ENCODE measurements at places on chromosomes 1 and 21.

DNA sequence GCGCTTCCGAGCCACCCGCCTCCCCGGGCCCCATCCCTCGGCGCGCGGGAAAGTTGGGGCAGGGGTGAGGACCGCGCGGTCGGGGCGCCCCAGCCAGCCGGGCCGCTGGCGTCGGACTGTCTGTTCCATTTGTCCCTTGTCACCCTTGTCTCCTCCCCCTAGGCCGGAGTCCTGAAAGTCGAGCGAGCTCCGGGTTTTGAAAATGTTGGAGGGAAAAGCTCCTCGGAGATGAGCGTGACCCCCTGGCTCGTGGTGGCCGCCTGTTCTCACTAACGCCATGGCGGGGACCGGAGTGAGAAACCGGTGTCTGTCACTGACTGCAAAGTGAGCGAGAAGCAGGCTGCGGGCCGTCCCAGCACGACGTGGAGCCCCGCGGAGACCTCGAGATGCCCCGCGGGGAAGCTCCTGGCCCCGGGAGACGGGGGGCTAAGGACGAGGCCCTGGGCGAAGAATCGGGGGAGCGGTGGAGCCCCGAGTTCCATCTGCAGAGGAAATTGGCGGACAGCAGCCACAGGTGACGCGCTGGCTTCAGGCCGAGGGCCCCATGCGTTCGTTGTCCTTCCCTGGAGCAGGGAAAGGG lies 491 bp downstream of the PER3 start:
- no peak for DNase-seq

DNA sequence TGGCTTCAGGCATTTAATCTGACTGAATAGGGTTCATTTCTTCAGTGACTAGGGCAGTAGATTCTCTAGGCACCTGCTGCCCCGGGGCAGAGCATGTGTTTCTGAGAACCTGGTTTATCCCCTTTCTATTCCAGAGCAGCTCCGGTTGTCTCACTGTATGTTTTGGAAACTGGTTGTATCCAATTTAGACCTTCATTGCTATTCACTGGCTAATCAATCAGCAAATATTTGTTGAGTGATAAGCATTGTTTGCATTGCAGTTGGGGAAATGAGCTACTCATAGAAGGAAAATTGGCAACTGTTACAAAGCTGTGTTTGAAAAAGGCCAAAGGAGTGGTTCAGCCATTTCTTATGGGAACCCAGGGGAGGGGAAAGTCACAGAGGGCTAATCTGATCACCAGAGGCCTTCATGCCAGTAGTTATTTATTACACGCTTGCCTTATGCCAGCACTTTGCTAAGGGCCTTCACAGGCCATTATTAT lies 2.9 kb downstream of the QSOX1 start:
- DNase-seq: no peak

GRCh38 chr1:56626546-56626945 lies 18.6 kb upstream of the PRKAA2 start:
- DNase-seq: no peak

DNA sequence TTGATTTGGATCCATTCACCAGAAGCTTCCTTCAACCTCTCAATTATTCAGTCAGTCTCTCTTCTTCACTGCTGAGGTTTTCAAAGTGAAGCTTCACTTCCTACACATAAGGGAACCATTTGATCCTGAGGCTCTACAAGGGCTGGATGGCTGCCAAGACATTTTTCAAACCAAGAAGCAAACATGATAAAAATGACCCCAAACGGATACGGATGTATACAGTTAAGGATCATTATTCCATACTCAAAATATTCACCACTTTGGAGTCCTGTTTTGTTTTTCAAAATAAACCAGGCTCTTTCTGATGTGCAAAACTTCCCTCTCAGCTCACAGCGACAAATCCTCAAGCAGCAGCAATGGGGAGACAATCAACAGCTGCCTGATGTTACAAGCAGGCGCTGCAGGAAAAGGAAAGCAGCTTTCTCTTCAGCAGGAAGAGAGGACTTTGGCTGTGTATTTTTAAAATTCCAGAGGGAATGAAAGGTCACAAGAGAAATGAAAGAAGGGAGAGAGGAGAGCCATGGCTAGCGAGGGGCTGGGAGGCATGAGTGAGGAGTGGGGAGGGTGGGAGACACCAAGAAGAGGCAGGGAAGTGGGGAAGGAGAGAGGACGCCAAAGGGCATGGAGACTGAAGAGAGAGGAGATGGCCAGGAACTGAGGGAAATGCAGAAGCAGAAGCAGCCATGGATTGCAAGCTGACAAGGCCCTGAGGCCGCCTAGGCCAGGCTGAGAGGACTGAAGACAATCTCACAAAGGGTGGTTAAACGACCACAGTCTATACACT lies 145.4 kb downstream of the SLC45A1 start:
- DNase-seq: peak; percentile 16

GRCh38 chr1:215132156-215132555 lies 49.6 kb downstream of the KCNK2 start:
- no peak for DNase-seq

DNA sequence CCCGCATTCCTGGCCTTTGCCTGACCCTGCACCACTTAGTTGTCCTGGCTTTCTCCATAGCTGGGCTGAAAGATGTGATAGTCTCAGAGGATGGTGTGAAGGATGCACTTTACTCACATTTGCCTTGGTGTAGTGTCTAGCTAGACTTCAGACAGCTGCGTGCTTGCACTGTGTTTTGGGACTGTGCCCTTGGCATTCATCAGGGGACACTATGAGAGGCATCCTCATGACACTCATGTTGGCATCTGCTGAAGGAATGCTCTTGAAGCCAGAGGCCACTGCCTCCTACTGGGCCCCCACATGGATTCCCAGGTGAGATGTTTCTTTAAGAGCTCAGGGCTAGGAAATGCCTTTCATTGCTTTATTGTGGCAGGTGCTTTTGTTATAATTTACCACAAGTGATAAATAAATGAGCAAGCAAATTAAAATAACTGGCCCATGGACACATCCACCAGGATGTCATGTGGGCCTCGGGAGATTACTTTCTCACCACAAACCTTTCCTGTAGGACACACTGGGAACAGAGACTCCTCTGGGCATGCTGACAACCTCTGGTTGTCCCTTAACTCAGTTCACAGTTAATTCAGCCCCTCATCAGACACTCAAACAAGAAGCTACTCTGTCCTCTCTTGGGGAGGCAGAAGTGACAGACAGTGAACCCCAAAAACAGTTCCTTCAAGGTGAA lies 99.4 kb upstream of the SPATA6 start:
- DNase-seq: no peak

DNA sequence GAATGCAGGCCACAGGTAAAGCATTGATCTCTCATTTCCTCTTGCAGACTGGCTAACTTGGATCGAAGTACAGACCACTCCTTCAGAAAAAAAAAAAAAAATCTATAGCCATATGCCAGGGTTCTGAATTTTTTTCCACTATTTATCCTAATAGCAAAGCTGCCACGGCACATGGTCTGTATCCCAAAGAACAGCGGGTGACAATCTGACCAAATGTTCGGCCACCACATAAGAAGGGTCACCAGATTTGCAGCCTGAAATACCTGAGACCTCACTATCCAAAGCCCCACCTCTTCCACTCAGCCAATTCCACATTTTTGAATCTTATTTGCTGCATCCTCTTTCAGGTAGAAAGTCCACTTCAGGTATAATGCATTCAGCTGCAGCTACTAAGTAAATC lies 55.6 kb upstream of the RGS7 start:
- no peak for DNase-seq

DNA sequence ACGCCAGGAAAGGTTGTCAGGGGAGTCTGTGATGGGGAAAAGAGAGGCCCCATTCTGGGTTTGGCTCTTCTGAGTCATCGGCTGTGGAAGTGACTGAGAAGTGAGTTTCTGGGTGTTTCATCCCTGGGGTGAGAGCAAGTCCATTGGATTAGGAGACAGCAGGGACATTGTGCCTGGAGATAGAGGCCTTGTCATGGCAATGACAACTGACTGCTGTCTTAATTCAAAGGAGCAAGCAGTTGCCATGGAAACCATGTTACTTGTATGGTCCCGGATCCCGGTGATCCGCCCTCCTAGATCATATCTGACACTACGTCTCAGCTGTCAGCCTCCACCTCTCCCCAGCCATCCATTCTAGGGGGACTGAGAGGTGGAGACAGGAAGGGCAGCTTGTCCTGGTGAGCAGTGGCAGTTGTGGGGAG lies 34.4 kb downstream of the KIAA0040 start:
- DNase-seq: no peak

DNA sequence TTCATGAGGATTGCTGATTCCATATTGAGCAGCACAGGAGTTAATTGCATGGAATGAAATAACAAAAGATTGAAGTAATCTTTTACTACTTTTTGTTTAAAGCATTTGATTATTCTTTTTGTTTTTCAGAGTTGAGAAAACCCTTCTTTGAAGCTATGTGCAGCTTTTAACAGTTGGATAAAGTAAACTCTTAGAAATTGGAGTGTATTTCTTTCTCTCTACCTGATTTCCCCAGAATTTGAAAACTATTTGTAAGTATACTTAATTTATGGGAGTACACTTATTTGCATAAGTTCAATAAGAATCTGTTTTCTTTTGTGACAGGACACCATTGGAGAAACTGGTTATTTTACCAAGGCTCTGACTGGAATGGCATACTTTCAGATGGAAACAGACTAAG lies 133.6 kb downstream of the TRIM33 start:
- no peak for DNase-seq

- peak; percentile 5 for DNase-seq
These were observed 871 bp upstream of the PSMA5 start for GRCh38 chr1:109427171-109427467.

GRCh38 chr1:167644551-167644950 lies 14.5 kb downstream of the RCSD1 start:
- DNase-seq: no peak

- no peak for DNase-seq
These were observed 145.0 kb upstream of the DNAH14 start for GRCh38 chr1:224784265-224785039.

GRCh38 chr1:65613884-65614283 lies 178.8 kb upstream of the PDE4B start:
- DNase-seq: no peak

GRCh38 chr21:33898586-33898985 lies 17.0 kb downstream of the ATP5PO start:
- DNase-seq: no peak

GRCh38 chr21:33026878-33027400 lies 1.2 kb downstream of the OLIG2 start:
- no peak for DNase-seq

DNA sequence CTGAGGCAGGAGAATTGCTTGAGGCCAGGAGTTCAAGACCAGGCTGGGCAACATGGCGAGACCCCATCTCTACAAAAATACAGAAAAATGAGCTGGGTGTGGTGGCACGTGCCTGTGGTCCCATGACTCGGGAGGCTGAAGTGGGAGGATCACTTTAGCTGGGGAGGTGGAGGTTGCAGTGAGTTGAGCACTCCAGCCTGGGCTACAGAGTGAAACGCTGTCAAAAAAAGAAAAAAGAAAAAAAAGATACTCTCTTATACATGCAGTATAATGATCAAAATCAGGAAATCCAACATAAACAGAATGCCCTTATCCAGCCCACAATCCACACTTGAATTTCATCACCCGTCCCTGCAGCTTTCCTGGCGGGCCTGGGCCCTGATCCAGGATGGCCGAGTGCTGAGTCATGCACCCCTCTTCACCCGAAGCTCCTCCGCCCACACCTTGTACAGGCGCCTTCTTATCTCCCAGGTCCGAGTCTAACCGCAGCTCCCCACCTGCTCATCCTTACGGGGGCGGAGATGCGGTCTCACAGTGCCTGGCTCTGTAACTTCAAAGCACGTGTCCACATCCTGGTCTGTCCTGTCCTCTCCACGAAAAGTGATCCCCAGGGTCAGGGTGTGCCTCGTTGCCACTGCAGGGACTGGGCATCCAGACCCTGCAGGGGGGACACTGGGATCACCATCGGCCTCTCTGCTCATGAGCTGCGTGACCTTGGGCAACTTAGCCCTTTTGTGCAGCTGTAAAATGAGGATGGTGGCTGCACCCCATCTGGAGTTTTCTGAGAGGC lies 120.2 kb upstream of the SLC45A1 start:
- DNase-seq: no peak

- DNase-seq: no peak
These were observed 20.7 kb upstream of the S100A2 start for GRCh38 chr1:153586347-153586746.

DNA sequence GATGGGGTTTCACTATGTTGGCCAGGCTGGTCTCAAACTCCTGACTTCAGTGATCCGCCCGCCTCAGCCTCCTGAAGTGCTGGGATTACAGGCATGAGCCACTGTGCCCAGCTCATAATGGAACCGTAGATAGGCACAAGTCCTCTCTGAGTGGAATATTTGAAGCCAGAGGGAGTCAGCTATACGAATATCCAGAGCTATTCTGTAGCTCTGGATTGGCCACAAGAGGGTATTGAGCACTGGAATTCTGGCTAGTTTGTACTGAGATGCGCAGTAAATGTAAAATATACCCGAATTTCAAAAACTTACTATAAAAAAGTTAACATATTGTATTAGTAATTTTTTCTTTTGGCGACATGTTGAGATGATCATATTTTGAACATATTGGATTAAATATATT lies 851 bp upstream of the VPS13D start:
- DNase-seq: no peak

- no peak for DNase-seq
These were observed 39.7 kb downstream of the LRP8 start for GRCh38 chr1:53288002-53288789.

GRCh38 chr1:151542710-151543129 lies 2.6 kb downstream of the TUFT1 start:
- no peak for DNase-seq

- DNase-seq: peak; percentile 50
These were observed 29.7 kb downstream of the ENO1 start for GRCh38 chr1:8848663-8849386.

DNA sequence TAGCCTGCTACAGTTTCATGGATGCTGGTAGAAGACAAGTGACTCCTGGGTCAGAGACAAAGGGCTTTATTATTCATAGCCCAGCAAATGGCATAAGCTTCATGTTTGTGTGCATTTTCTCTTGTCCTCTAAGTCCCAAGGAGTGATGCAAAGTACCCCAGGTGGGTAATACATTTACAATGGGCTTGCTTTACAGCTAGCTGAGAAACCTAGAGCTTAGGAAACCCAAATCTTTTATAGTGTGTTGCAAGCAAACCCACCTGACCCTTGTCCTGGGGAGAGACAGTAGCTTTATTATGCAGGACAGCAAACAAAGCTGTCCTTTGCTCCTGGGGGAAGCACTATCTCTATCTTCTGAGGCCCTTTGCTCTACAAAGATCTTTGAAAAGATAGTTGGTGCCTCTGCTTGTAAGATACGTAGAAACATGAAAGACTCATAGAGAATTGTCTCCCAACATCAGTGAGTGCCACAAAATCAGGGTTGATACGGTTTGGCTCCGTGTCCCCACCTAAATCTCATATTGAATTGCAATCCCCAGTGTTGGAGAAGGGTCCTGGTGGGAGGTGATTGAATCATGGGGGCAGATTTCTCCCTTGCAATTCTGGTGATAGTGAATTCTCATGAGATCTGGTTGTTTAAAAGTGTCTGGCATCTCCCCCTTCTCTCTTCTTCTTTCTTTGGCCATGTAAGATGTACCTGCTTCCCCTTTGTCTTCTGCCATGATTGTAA lies 315.8 kb upstream of the USP24 start:
- DNase-seq: no peak

- DNase-seq: no peak
These were observed 151.2 kb downstream of the DMRTA2 start for GRCh38 chr1:50271968-50272578.

All from central memory CD4-positive, alpha-beta T cell (primary cell).